Amygdala (tissue), 56 donors: ENCODE measurements at places on chromosomes 2 and 18.

DNA sequence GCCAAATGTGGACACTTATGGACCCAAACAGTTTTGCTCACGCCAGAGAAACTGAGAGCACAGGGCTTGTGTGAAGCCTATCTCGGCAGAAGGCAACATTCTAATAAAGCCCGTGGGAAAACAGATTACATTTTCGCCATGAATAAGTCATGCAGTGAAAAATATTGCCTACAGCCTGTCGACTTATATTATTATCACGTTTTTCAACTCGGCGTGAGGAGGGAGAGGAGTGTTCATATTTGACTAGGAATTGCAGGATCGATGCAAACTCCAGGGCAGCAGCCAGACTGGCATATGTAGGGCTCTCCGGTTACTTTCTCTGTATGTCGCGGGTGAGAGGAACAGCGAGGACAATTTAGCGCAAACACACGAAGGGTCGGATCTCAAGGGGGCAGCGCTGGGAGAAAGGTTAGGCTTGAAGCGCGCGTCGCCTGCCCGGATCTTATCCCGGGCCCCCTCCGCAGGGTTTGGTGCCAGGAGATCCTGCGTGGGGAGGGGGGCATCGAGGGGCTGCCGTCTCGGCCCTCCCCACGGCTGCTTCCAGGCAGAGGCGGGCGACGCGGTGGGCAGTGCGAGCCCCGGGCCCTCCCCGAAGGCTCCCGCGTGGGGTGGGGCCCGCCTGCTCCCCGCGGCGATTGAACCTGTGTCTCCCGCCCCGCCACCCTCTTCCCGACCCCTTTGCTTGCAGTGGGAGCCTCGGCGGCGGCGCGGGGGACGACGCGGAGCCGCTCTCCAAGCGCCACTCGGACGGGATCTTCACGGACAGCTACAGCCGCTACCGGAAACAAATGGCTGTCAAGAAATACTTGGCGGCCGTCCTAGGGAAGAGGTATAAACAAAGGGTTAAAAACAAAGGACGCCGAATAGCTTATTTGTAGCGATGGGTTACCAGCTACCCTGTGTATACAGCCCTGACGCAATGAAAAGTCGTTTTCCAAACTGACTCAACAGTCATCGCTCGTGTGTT lies 4.4 kb downstream of the ADCYAP1 start:
- no peak for DNase-seq

- no peak for DNase-seq
These were observed 79.0 kb downstream of the TLK1 start for GRCh38 chr2:171081649-171082111.

DNA sequence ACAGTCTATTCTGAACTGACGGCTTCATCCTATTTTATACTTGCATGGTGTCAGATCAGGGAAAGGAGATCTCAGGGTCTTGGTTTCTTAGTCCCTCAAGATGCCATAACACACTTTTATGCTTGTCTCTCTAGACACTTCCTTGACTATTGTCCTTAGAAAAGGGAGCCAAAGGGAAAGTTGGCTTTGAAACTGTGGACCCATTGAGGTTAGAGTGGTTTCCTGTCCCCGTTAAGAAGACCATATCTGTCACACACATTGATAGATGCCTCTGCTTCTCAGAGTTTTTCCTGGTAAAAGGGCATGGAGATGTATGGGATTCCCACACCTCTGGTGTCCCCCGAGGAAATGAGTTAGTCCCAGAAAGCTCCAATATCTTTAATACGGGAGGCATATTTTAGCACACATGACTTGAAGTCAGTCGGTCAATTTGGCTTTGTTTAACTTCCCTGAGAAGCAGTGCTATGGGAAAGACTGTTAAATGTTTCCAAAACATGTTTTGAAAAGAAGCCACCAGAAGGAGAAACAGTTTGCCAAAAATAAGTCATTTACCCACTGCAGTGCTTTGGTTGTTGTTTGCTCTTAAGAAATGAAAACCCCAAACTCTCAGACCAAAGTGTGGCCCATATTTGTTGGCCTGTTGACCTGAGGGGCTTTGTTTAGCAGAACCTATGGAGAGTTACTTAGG lies 133.4 kb upstream of the CXCR4 start:
- no peak for DNase-seq

GRCh38 chr2:239523954-239524330 lies 123.1 kb upstream of the HDAC4 start:
- no peak for DNase-seq

- DNase-seq, result no peak
These were observed 52.1 kb downstream of the ALPK2 start for GRCh38 chr18:58576638-58577251.

DNA sequence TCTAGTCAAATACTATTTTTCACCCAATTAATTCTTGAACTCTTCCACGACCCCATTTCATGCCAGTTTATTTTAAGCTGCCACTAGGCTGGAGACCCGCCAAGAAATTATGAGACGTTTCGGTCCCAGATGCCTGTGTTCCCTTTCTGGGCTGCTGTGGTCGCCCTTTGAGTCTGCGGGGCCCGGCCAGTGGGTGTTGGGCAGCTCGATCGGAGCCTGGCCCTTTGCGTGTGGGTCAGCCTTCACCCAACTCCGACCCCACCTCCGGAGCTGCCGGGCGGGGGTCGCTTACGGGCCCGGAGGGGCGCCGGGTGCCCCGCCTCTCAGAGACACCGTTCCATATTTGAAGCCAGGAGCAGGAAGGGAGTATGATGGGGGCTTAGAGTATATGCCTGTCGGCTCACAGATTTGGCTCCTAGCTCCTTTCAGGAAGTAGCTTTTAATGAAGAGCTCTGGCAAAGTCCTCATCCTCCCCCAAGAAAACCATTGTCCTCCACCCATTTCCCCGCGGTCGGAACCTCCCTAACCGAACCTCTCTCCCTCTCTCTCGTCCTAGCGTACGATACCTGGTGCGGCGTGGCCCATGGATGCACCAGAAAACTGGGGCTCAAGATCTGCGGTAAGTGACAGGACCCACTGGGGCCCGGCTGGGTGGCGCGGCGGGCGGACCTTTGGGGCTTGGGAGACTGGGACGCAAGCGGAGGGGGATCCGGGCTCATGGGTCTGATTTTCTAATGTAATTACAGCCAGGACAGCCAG lies 5.0 kb downstream of the GAD1 start:
- DNase-seq, result no peak

DNA sequence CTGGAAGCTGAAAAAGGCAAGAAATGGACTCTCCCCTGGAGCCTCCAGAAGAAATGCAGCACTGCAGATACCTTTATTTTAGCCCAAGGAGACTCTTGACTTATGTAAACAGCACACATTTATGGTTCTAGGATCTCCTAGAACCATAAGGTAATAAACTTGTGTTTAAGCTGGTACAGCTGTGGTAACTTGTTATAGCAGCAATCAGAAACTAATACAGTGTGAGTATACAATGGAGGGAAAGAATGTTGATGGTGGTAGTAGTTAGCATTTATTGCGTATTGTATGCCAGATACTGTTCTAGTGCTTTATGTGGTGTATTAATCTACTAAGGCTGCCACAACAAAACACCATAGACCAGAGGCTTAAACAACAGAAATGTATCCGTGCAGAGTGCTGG lies 40.6 kb downstream of the FOSL2 start:
- no peak for DNase-seq

DNA sequence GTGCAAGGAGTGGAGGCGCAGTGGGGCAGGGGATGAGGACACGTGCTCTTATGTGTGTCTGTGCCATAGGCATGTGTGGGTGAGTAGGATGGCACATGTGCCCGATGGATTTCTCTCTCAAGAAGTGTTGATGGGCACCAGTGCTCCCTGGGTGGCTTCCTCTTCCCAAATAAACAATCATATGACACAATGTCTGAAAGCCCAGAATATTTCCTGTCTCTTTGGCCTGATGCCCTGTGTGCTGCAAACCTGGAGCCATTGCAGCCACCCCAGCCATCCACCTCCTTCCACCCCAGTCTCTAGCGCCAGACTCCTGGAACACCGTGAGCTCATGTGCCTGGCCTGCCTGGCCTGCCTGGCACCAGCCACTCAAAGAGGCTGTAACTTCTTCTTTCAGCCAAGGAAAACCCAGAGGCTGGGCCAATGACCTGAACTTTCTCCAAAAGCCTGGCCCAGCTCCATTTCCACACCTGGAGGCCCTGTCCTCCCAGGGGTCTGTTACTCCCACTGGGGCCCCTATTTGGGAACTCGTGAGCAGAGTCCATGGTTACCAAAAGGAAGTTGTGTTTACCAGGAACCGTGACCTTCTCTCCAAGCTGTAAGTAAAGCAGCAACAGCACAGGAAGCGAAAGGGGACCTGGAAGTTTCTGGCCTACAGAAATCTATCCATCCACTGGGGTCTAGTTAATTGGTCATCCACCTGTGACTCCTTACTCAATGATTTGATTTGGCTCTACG lies 9.5 kb upstream of the ZBTB7C start:
- no peak for DNase-seq

DNA sequence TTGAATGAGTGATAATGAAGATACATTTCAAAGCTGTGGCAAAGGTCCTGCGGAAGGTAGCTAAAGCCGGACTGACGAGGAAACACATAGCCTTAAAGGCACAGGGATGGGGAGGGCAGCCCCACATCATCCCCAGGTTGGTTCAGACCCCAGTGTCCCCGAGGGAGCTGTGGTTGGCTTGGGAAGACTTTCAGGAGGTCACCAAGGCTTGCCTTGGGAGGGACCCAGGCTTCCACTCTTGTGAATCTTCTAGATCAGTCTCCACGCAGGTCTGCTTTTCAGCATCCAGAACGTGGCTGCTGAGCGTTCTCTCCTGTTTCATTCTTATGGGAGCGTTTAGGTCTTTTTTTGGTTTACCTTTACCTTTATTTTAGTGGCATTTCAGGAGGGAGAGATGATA lies 16.8 kb downstream of the KIF1A start:
- no peak for DNase-seq

- DNase-seq, result no peak
These were observed 68.8 kb downstream of the LDLRAD4 start for GRCh38 chr18:13287372-13287771.

DNA sequence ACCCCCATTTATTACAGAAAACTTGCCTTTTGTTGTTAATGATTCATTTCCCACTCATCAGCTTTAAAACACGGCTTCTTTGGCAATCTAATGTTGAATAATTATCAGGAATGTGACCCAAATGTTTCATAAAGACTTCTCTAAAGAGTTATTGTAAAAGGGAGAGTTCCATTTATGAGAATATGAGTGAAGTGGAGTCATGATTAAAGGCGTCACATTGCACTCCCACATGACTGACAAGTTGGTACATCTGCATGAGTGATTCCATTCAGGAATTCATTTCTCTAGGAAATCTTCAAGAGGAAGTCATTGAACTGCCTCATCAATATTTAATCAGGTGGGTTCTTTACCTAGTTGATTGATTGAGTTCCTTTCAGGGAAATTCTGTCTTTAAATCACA lies 184.8 kb downstream of the LNPK start:
- DNase-seq, result no peak

DNA sequence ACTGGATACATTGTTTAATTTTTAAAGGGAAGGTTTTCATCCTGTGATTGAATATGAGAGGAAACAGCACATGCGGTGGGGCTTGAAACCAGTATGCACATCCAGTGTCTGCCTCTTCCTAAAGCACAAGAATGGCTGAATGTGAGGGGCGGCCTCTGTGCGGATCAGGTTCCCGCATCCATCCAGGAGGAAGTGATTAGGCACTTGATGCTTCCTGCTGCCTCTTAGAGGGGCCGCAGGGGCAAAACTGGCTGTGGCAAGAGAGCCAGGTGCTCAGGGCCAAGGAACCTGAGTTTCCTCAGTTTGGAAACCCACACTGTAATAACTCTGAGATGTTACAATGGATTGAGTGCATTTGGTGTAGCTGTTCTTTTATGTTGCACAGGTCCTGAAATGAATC lies 48.8 kb downstream of the THNSL2 start:
- no peak for DNase-seq

DNA sequence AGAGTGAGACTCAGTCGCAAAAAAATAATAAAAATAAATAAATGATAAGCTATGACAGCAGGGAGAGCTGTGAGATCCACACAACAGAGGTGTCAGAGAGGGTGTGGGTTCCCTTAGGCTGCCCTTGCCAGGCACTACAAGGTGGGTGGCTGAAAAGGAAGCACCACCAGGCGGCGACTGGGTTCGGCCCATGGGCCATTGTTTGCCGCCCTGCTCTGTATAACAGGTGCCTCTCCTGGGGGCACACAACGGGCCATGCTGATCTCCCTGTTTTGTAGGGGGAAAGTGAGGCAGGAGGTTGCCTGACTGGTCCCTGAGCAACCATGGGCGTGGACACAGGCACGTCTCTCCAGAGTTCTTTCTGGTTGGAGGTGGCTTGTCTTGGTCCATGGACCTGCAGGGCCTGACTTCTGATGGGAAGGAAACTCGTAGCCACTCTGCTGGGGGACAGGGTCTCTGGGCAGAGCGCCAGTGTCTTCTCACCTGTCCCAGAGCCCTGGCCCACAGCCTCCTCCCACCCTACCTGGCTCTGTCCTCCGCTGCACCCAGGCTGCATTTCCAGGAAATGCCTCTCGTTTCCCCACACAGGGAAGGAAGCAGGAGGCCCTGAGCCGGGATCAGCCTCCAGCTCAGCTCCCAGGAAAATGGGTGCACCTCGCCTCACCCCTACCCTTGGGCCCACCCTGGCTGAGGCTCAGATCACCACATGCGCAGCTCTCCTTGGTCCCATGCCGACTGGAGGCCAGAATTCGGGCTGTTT lies 109.6 kb upstream of the ODC1 start:
- no peak for DNase-seq

DNA sequence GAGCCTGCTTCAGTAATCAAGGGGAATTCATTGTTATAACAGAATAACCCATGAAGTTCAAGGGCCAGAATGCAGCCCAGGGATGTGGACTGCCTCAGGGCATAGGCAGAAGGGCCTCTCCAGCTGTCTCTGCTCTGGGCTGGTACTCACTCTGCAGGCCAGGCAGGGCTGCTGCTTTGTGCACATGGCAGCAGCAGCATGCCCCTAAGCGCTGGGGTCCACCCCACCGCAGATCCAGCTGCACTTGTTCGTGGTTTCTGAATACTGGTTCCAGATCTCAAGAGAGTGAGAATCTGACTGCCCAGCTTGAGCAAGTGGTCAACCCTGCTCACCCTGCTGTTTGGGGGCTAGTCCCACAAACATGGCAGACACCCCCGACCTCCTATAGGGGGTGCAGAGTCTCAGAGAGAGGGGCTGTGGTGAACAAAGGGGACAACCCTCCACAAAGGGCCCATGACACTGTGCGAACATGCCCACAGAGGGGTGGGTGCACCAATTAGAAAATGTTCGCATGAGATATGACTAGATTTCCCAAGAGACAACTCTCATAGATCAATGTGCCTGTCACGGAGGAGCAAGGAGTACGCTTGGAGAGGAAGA lies 87.3 kb downstream of the ACTR3 start:
- no peak for DNase-seq
